Activated T-cell treated with anti-CD3 and anti-CD28 coated beads for 4 hours (primary cell): ENCODE measurements at places on chromosomes 1 and 21.

- no peak for DNase-seq
These were observed 43.3 kb downstream of the LRRC53 start for GRCh38 chr1:74468982-74469603.

GRCh38 chr1:17314491-17314971 lies 6.5 kb downstream of the PADI4 start:
- no peak for DNase-seq

DNA sequence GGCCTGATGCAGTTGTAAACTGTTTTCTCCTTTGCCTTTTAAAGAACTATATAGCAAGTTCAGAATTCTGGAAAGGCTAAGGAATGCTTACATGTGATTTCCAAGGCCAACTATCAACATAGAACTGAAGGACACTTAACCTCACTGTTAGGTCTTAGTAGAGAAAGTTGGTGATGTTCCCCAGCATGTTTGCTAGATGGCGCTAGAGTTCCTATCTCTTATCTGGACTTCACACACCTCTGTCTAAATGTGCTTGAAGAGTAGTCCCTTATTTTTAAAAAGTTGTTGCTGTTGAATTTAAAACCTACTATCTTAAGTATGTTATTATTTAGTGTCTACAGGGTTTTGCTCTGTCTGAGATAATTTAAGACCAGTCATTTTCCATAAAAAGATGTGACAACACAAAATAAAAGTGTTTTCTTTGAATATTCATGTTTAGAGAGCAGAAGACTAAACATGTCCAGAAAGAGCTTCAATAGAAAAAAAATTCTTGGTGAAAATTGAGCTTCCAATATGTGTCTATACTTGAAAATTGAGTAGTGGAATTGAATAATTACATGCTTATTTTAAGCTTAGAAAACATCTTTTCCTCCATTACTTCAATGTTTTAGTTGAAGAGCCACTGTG lies 237.3 kb downstream of the S1PR1 start:
- DNase-seq = no peak

DNA sequence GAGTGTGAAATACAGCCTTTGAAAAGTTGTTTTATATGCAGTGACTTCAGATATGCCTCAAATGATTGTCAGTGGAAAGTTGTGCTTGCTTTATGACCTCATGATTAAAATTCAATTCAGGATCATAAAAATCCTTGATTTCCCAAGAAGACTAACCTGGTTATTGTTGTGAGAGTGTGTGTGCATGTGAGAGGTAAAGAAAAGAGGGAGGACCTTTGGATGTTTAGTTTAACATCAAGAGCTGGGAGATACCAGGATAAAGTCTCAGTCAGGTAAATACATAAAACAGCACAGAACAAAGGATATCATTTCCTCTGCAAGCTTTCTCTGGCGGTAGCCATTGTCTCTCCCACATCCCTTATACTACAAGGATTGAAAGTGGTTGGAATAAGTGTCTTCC lies 14.4 kb downstream of the BTBD8 start:
- DNase-seq = no peak

GRCh38 chr21:32604464-32604863 lies 7.7 kb downstream of the CFAP298 start:
- DNase-seq = no peak

DNA sequence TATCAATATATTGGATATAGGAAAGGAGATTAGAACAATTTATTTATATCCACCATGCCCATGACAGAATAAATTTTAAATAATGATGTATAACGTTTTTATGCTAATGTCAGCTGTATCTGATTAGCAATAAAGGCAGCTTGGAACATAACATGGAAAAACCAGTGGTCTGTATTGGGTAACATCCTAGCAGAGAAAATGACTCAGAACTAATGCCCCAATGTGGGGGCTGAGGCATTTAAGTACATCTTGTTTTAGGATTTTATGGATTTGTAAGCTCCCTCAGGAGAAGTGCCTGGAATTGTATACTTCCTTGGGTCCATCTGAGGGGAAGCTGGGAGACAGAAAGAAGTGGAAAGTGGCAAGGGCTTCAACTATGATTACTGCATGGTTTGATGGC lies 82.3 kb downstream of the HMCN1 start:
- no peak for DNase-seq

DNA sequence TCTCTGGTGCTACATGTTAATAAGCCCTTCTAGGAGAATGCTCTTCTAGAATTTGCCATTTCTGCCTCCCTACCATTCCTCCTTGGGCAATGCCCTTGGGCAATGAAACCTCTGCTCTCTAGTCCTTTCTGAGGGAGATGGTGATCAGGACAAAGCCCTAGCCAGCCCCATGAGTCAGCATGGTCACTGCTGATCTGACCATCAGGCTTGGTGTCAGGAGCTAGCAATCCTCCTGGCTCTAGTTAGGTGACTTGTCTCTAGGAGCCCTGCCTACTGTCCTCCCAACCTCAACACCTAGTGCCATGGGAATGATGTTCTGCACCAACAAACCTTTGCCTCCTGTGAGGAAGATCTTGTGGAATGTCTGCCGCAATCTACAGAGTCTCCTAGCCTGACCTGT lies 89.8 kb downstream of the NMNAT2 start:
- no peak for DNase-seq

DNA sequence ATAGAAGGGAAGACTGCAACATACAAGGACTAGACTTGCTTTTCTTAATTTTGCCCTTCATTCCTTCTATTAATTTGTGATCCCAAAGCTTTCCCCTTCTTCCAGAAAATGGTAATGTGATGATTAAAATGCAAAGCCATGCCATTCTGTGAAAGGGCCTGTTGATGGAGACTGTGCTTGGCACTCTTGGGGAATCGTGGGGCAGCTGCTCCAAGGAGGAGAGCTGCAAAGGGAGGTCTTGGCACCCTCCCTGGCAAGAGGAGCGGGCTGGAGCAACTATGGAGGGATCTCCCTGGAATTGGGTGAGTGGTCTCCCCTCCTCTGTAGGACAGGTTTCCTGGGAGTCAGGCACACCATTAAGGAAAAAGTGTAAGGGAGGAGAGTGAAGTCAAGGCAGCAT lies 16.6 kb downstream of the CACNA1S start:
- no peak for DNase-seq

GRCh38 chr21:41664881-41665765 lies 101.7 kb downstream of the RIPK4 start:
- DNase-seq = no peak

- no peak for DNase-seq
These were observed 68.1 kb downstream of the SH3BGR start for GRCh38 chr21:39519835-39520234.

DNA sequence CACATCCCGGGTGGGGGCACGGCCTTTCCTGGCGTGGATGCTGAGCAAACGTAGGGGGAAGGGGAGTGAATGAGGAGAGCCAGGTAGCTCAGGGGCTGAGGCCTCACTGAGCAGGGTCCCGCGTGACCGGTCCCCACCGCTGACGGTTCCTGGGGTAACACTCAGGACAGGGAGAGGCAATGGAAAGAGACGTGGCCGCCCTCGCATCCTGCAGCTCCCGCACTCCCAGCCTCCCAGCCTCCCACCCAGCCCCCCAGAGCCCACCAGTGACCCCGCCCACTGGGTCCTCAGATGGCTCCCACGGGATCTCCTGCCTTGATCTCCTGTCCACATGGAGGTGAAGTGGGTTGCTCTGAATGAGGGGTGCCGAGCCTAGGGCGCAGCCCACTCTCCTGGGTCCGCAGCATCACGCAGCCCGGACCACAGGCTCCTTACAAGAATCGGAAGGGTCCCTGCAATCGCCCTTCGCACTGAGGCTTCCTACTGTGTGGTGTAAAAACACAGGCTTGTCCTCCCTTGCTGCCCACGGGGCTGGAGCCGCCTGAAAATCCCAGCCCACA lies 2.4 kb downstream of the TSPEAR start:
- DNase-seq = no peak

- no peak for DNase-seq
These were observed 104.7 kb downstream of the CAMTA1 start for GRCh38 chr1:6889875-6890480.

- DNase-seq = no peak
These were observed 157.8 kb downstream of the PCBP3 start for GRCh38 chr21:45801129-45801964.

GRCh38 chr1:52556641-52557360 lies 3.9 kb upstream of the TUT4 start:
- no peak for DNase-seq

DNA sequence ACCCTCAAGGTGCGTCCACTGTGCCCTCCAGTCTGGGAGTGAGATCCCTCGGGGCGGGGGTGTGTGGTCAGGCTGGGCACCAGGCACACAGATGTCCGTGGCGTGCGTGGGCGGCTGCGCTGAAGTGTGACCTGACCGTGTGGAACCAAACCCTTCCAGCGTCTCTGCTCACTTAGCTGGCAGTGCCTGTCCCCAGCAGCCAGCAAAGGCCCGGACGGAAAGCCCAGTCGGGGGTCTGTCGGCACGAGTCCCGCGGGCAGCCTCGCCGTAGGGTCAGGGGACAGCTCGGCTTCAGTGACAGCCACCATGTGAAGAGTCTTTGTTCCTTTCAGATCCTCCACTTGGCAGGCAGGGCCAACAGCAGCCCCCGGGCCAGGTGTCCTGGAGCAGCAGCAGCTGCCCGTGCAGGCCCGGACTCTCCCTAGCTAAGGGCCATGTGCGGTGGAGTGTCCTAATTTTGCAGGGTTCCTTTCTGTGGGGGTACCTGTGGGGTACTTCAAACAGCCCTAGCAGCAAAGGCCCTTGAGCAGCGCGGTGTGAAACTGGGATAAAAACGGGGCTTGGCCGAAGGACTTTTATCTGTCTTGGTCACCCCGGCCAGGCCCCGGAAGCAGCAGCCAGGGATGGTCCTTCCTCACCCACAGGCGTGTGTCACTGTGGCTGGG lies 11.6 kb downstream of the TTLL10 start:
- no peak for DNase-seq

DNA sequence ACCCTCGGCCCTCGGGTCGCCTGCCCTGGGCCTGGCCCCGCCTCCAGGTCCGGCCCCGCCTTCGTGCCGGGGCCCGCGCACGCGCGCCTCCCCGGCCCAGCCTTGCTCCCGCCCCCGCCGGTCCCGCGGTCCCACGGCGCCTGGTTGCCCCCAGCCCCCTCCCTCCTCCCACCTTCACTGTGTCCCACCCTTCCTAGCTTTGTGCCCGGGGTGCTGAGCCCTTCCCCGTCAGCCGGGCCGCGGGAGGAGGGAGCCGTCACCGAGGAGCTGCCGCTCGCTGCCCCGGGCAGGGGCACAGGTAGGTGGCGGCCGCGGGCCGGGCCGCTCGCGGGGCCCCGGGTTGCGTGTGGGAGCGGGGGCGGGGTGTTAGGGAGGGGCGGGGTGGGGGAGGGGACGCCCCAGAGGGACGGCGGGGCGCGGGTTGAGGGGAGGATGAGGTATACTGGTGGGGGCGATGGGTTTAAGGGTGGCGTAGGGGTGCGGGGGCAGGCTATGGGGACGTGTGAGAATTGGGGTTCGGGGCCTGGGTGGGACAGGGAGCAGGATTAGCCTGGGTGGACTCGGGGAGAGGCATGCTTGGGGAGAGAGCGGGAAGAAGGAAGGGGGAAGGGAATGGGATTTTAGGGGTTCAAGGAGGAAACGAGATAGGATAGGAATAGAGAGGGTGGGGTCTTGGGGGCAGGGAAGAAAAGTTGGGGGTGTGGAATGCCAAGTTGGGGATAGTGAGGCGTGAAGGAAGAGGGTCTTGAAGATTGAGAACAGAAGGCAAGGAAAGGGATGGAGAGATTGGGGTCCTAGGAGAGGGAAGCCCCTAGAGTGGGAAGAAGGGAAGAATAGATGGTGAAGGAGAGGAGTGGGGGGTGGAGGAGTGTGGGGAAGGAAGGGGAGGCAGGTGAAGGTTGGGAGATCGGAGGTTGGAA lies at the start of gene LRRC42:
LRRC42 (plus strand) TSS at position 99 of the 920 bp plus-strand sequence. CDS start 5,650 bp downstream, outside the sequence.
- DNase-seq = no peak

DNA sequence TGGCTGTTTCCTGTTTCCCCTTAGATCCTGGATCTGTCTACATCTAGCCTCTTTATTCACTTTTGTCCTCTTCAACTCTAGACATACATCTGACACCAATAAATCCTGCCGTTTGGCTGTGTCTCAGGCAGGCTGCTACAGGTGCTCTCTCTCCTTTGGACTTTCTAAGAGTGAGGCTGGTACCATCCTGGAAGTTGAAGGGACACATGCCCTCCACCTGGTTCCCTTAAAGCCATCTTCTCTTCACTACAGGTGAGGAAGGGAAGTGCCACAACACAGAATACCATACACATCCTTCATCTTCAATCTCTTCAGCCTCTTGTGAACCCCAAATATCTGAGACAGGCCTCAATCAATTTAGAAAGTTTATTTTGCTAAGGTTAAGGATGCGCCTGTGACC lies 137.9 kb downstream of the BACH1 start:
- DNase-seq = no peak

- DNase-seq = no peak
These were observed 35.3 kb downstream of the OPTC start for GRCh38 chr1:203528976-203529835.

GRCh38 chr1:183472488-183473216 lies at the start of gene SMG7:
Gene SMG7 (plus strand): TSS chr1:183472499. CDS start chr1:183472621, 122 bp downstream.
- DNase-seq = peak; percentile 42

DNA sequence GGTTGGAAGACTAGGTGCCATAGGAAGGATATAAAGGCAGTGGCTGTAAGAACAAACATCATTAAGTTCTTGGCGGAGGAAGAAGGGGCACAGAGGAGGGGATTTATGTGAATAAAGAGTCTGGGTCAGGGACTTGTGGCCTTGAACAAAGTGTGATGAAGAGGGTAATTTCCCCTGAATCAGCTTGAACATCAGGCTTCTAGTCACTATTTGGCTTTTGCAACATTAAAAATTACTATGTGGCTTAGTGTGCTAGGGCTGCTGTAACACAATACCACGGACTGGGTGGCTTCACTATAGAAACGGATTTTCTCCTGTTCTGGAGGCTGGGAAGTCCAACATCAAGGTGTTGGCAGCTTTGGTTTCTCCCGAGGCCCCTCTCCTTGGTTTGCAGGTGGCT lies 70.5 kb upstream of the CNIH3 start:
- DNase-seq = no peak

- no peak for DNase-seq
These were observed 20.4 kb upstream of the EPHA8 start for GRCh38 chr1:22542886-22543285.

DNA sequence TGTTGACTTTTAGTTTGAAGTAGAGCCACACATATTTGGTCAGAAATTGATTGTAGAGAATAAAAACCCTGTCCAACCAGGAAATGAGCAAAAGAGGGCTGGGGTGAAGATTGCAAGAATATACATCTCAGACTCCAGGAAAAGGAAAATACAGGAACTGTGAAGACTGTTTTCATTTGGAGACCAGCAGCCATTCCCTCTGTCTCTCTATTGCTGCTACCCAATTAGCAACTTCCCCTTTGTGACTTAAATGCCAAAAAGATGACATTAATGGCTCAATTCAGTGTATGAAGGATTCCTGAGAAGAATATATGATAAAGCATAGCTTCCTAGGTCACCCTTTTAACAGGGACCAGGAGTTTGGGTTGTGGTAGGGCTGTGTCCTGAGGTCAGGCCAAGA lies 31.6 kb upstream of the CEP350 start:
- DNase-seq = no peak
